Mammary microvascular endothelial cell (primary cell): ENCODE measurements at places on chromosomes 5 and 9. TPM values are rescaled to one million over a fixed set of nuclear protein-coding genes. Genes with fewer than 3 reads are reported as not detected.

Gene CCDC183
- not detected in 2 replicates for total RNA-seq

Gene F2RL1
- total RNA-seq, result 5.8 and 12.3 TPM in 2 replicates

Gene CEP72
- 2.5 and 3.5 TPM in 2 replicates for total RNA-seq

Gene SQSTM1
- total RNA-seq, result 814 and 928 TPM in 2 replicates

Gene SPATA31A3
- not detected in 2 replicates for total RNA-seq

Gene CARD9
- under 0.01 and 0.60 TPM in 2 replicates for total RNA-seq

Gene RGS14
- 7.2 and 7.9 TPM in 2 replicates for total RNA-seq

Gene TLX3
- not detected in 2 replicates for total RNA-seq

Gene OMD
- not detected in 2 replicates for total RNA-seq

Gene ETF1
- 99.7 and 100 TPM in 2 replicates for total RNA-seq

Gene IL13
- total RNA-seq, result not detected in 2 replicates

Gene FOXD4L4
- not detected in 2 replicates for total RNA-seq

Gene OTULIN
- 20.0 and 29.2 TPM in 2 replicates for total RNA-seq

Gene PDE8B
- not detected in 2 replicates for total RNA-seq

Gene MRPL50
- total RNA-seq, result 9.9 and 10.1 TPM in 2 replicates

Gene NMUR2
- not detected in 2 replicates for total RNA-seq

Gene CNTFR
- total RNA-seq, result not detected in 2 replicates

Gene ZFP37
- total RNA-seq, result 0.60 and 0.89 TPM in 2 replicates

Gene ADAMTSL1
- total RNA-seq, result 33.3 and 45.4 TPM in 2 replicates

Gene EDIL3
- 0.44 and 1.7 TPM in 2 replicates for total RNA-seq

Gene F12
- total RNA-seq, result 0.89 and 1.4 TPM in 2 replicates

Gene EGFLAM
- 1.1 and 1.5 TPM in 2 replicates for total RNA-seq

Gene SHROOM1
- total RNA-seq, result 11.4 and 13.9 TPM in 2 replicates

Gene TYRP1
- 0.34 TPM in 1 of 2 replicates, not detected in the other for total RNA-seq

Gene KCNIP1
- 0.10 and 0.20 TPM in 2 replicates for total RNA-seq

Gene PRSS3
- total RNA-seq, result 13.4 and 19.8 TPM in 2 replicates

Gene KIF2A
- 36.4 and 38.4 TPM in 2 replicates for total RNA-seq

Gene TMEFF1
- total RNA-seq, result 14.6 and 19.6 TPM in 2 replicates

Gene CARTPT
- total RNA-seq, result not detected in 2 replicates

Gene PCDHGA1
- 0.20 and 0.59 TPM in 2 replicates for total RNA-seq

Gene PGGT1B
- 10.4 and 12.0 TPM in 2 replicates for total RNA-seq

Gene COL27A1
- 4.7 and 5.5 TPM in 2 replicates for total RNA-seq

Gene ANKRD34B
- not detected in 2 replicates for total RNA-seq

Gene WDR55
- total RNA-seq, result 20.2 and 20.4 TPM in 2 replicates

Gene SLC36A3
- not detected in 2 replicates for total RNA-seq

Gene PPIC
- 32.8 and 37.0 TPM in 2 replicates for total RNA-seq
